ENCODE measurements at places on chromosomes 12 and 14.

- DNase-seq, result no peak
Measured at GRCh38 chr14:89614009-89614691, 197.1 kb upstream of the FOXN3 start.

DNA sequence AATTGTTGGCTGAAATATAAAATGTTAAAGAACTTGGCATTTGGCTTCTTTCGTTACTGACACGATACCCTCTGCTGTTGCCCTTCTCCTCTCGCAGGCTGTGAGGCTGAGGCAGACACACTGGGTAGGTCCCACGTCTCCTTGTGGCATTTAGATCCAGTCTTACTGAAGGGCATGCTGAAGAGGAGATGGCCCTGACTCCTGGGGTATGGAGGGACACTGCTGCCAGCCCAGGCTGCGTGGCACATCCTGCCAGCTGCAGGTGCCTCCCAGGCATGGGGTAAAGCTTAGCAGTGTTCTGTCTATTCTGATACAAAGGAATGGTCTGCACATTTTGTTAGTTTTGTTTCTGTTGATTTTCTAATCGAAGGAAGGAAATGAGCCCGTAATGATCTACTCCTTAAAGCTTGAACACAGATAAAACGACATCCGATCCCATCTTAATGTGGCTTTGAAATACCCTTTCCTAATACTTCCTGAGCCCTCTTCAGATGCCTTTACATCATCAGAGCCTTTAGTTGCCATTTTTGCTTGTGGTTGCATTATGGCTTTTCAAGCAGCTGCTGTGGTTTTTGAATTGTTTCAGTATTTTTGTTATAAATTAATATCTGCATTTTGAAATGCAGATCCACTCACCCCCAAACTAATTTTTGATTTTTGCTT lies 61.1 kb downstream of the WDR20 start:
- DNase-seq, result no peak

- peak; percentile 32 for DNase-seq
Measured at GRCh38 chr14:91119556-91120311, 5.9 kb downstream of the DGLUCY start.

DNA sequence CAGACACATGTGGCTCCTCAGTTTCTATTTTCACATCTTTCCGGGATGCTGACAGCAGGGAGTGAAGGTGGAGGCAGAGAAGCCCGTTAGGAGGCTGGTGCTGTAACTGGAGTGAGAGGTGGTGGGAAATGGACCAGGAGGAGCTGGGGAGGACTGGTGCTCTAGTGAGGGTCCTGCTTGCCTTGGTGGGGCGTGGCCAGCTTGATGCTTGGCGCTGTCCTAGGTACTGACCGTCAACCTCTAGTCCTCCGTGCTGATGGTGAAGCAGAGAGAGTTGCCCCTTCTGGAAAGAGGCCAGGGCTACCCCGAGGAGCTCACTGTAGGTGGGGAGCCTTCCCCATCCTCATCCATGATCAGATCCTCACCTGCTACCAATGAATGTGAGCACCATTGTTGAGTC lies 1.4 kb downstream of the TRMT61A start:
- DNase-seq, result no peak

GRCh38 chr14:64912261-64912660 lies 2.0 kb upstream of the CHURC1 start:
- no peak for DNase-seq

DNA sequence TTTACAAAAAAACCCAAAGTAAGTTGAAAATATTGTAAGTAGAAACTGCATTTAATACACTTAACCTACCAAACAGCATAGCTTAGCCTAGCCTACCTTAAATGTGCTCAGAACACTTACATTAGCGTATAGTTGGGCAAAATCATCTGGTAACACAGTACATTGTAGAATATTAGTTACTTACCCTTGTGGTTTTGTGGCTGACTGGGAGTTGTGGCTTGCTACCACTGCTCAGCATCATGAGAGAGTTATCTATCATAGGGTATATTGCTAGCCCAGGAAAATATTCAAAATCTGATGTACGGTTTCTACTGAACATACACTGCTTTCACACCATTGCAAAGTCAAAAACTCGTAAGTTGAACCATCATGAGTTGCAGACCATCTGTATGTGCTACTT lies 141.7 kb upstream of the GARIN6 start:
- DNase-seq, result no peak

DNA sequence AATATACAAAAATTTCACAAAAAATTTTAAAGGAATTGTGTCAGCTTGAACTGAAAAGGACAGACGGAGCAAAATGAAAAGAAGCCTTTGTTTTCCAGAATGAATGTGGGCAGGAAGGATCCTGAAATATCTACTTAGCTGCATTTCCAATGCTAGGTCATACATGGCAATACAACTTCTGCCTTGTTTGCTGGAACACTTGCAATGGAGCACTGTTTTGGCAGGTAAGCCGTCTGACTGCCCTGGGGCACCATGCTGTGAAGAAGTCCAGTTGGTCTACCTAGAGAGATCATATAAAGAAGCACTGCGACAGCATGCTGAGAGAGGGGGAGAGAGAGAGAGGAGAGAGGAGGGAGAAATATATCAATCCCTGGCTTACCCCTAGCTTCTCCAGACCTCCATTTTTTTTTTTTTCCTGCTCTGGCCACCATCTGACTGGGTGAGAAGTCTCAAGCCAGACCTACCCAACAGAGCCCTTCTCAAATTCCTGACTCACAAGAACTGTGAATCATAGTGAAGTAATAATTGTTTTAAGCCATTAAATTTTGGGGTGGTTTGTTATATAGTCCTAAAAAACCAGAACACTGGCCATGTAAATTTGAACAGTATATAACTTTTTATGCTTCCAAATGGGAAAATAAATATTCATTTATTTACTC lies 97.1 kb upstream of the PRICKLE1 start:
- DNase-seq, result no peak

GRCh38 chr12:53593707-53594106 lies 32.5 kb downstream of the ATF7 start:
- no peak for DNase-seq

DNA sequence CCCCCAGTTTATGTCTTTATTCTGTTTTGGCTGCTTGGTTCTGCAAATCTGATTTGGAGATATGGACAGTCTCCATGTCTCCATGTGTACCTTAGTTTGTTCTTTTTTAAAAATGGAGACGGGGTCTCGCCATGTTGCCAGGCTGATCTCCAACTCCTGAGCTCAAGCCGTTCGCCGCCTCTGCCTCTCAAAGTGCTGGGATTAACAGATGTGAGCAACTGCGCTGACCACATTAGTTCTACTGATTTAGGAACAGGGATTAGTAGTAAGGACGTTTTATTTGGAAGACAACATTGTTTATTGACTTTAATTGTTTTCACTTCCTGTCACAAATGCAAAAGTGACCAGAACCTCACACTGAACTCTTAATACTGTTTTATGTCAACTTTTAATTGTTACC lies 14.7 kb downstream of the AEBP2 start:
- DNase-seq, result no peak

DNA sequence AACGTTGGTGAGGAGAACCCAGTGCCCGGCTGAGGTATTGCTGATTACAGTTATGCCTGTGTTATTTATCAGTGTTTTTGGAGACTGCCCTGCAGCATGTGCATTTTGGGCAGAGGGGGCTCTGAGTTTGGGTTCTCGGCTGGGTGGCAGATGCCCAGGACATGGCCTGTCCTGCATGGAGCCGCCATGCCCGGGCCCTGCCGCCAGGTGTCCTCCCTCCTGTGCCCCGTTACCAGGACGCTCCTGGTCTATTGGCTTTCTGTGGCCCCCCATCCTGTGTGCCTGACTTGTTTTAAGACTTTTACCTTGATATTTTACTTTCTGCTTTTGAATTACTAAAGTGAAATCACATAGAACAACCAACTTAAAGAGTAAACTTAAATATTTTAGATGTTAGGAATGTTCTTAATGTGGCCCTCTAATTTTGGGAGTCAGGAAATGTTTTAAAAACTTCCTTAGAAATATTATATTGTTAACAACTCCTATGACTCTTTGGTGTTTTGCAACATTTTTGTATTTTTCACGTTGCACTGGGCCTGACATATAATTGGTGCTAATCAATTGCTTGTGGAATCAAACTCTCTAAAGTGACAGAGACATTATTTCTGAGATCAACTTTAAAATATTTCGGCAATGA lies 51.8 kb downstream of the PRIMA1 start:
- DNase-seq, result peak; percentile 30

- DNase-seq, result no peak
Measured at GRCh38 chr12:120639771-120640721, at the start of gene CABP1. Gene CABP1, plus strand, starts transcription at chr12:120640626. Its CDS starts 60 bp downstream, at chr12:120640686.

GRCh38 chr14:44211718-44212117 lies 295.4 kb downstream of the FSCB start:
- no peak for DNase-seq

DNA sequence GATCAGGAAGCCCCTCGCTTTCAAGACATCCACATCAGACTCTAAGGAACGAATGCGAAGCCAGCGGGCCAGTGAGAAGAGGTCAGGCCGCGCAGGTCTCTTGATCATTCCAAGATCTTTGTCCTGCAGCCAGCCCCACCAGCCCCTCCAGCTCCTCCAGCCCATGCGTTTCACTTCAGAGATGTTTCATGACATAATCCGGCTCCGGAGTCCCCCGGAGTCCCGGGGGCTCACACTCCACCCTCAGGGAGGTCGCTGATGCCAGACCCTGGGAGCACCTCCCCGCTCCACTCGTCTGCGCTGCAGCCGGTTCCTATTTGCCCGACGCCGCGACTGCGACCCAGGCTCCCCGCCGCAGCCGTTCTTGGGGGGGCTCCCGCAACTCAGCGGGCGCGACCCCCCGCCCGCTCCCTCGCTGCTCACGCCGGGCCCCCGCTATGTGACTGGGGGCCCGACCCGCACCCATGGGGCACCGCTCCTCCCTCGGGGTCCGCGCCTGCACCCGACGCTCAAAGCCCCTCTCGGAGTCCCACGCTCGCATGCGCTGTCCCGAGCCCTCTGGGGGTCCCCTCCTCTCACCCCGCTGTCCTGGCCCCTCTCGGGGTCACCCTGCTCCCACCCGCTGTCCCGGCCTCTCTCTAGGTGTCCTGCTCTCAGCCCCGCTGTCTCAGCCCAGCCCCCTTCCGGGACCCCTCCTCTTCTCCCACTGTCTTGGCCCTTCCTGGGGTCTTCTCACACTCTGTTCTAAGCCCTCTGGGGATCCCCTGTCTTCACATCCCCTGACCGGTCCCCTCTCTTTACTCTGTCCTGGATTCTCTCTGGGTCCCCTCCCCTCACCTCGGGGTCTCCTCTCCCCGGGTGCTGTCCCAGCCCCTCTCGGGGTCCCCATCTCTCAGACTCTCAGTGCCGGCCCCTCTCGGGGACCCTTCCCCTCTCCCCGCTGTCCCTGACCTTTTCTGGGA lies 1.1 kb downstream of the TAOK3 start:
- DNase-seq, result no peak

DNA sequence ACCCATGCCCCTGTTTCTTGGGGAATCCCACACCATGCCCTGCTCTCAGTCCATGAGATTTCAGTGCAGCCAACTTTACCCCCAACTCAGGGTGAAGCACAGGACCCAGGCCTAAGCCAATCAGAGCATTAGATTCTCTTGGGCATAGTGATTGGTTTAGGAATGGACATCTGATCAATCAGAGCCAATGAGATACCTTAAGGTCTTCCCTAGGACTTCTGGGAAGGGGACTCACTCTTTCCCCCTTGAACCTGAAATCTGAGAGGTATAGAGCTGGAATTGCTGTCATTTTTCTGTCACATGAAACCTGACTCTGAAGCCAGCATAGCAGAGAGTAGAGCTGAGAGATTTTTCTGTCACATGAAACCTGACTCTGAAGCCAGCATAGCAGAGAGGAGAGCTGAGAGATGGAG lies 127.1 kb downstream of the ZFP36L1 start:
- DNase-seq, result no peak

- DNase-seq, result no peak
Measured at GRCh38 chr12:27462851-27463250, 16.3 kb downstream of the SMCO2 start.
